GM06990 (cell line): ENCODE measurements at places on chromosomes 7 and 10.

- DNase-seq, result no peak
Measured at GRCh38 chr10:58319599-58319998, 15.2 kb upstream of the UBE2D1 start.

GRCh38 chr10:96675846-96676245 is 44.5 kb downstream of the PIK3AP1 start:
- DNase-seq, result no peak

DNA sequence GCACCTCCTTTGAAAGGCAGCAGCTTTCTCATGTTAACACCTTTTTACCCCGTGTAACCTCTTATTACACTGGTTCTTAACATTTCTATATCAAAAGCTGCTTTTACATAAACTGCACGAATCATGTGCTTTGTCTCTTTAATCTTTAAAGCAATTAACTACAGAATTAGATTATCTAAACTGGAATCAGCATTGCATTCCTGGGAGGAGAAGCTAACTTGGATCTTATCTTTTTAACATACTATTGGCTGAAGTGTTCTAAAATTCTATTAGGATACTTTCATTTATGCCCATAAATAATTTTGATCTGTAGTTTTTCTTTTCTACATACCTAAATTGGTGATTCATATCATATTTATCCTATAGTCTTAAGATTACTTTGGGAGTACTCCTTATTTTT is 428.4 kb upstream of the IGFBP3 start:
- DNase-seq, result no peak

DNA sequence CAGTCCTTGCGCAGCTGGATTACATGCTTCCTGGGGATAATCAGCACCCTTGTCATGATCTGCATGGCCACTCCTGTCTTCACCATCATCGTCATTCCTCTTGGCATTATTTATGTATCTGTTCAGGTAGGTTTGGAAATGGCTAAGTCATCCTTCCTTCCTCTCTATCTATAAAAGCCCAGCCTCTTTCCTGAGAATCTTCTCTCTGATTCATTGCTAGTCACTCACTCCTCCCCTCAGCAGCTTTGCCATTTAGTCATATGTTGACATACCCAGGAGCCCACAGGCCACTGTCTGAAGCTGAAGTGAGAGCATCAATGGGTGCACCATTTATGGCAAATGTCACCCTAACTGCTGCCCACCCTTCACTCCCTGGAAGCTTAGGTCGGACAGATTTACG is 52.0 kb downstream of the ABCC2 start:
- no peak for DNase-seq

DNA sequence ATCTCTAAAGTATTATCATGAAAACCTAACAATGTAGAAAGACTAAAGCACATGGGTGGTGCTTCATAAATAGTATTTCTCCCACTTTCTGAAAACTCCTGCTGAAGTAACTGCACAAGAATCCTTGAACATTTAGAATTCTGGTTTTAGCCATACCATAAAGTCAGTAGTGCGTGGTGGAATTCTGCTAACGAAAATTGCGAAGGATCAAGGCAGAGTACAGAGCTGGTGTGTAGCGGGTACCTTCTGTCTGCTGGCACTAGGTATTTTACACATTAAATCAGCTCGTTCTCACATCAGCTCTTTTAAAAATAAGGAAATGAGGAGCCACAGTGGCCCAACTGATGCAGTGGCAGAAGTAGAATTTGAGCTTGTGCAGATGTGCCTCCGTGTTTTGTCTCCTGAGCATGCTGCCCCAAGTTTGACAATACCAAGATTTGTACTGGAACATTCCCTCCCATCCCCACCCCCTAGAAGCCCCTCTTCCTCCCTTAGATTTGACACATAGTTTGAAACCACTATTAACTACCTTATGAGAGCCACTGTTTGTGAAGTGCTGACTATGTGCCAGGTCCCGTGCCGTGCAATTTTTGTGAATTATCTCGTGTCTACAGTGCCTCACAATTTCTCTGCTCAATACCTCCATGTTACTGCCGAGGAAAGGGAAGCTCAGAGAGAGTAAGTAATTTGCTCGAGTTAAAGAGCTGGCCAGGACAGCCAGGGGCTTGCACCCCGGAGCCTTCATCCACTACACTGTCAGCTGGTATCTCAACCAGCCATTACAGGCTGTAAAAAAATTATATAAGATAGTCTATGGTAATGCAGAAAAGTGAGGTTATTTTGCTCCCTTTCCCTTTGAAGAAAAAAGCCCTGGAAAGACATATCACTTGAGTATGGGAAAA is 66.9 kb downstream of the EGFR start:
- DNase-seq, result no peak

DNA sequence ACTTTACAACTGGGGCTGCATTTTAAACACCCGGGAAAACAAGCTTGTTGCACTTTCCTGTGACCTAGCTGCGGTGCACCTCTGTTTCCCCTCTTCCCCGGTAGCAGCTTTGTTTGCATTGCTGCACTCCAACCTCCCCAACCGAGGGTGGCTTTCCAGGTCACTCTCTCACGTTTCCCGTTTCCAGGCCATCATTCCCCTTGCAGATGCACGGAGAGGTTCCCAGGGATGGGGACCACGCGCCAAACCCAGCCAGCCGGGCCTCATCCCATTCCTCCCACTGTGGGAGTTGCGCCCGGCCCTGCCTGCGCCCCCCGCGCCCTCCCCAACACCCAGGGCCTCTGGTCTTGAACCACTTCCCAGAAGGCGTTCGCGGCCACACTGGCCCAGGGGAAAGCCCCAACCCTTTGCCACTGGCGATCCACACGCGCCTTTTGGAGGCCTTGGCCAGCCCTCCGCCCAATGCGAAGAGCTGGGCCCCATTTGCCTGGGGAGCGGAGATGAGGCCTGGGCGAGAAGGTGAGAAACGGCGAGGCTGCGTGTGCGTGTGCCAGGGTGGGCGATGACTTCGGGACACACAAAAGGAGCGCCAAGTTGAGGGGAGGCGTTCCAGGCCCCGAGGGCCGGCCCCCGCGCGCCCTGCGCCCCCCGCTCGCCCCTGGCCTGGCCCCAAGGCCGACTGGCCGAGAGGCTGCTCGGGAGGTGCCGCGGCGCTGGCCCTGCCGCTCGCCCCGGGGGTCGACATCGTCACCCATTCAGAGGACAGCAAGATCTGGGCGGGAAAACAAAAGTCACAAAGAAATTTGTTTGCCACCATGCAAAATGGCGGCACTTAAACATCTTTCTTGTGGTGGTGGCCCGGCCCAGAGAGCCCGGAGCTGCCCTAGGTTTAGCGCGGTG is 15.9 kb downstream of the SKIDA1 start:
- DNase-seq, result no peak

DNA sequence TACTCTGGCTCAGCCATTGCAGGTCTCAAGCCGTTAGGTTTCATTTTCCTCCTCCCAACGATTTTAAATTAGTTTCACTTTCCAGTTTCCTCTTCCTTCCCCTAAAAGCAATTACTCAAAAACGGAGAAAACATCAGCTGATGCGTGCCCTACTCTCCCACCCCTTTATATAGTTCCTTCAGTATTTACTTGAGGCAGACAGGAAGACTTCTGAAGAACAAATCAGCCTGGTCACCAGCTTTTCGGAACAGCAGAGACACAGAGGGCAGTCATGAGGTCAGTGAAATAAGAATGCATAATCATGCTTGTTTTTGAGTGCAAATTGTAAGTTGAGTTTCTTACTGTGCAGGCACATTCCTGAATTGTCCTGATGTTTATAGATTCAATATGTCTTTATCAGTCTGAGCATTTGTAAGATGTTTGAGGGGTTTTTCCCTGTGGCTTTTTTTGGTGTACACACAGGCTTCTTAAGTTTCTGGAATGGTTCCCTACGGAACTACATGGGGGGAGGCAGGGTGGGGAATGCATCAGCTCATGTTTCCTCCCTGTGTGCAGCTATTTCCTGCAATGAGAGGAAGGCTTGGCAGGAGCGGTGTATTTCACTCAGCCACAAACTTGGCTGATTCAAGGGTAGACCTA is at the start of gene IFIT3:
IFIT3 (plus strand) TSS at position 195 of the 639 bp plus-strand sequence; CDS start at position 272, 77 bp downstream.
- peak; percentile 23 for DNase-seq

DNA sequence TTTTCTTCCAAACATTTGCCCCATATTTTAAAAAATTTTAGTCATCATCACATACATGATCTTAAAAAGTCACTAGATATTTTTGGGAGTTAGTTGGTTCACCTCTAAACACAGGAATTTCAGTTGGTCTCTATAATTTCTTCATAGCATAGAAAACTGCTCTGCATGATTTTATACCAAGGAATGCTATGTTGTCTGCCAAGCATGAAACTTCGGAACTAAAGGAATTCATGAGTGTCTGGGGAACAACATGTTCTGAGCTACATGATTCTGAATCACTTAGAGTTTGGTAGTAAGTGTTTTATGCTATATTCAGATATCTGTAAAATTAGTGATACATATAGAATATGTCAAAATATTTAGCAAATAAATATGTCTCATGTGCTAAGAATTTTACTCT is 957.8 kb downstream of the GATA3 start:
- DNase-seq, result no peak

DNA sequence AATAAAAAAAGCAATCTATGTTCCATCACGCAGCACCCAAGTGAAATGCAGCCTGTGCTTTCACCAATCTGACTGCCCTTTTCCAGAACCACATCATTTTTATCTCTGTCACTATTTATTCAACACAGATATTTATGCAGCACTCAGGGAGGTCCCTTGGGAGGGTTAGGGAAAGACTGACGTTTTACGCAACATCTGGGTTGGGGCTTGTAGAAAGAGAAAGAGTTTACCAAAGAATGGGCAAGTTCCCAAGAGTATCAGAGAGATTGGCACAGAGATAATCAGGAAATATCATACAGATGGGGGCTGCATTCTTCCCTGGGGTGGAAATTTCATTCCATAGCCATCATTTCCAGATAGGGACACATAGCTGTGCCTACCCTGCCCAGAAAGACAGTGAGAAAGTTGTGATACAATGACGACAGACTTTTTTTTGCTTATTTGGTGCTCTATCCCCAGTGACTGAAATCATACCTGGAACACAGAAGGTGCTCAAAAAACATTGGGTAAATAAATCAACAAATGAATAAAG is 474.2 kb downstream of the CALN1 start:
- no peak for DNase-seq

DNA sequence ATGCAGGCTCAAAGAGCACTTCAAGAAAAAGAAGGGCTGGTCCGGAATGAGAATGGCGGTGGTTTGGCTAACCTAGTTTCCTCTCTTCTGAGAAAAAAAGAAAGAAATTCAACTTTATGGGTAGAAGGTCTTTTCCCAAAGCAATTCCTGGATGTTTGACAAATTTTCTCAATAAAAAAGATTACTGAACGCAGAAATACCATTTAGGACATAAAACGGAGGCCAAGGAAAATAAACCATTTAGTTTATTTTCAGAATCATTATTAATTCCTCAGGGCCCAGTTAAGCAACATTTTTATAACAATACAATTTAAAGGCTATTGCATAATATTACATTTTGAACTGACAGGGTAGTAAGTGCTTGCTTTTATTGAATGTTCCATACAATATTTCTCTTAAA is 284.6 kb upstream of the ANKRD30A start:
- DNase-seq, result no peak

GRCh38 chr7:114533131-114533530 is 118.5 kb downstream of the FOXP2 start:
- no peak for DNase-seq

DNA sequence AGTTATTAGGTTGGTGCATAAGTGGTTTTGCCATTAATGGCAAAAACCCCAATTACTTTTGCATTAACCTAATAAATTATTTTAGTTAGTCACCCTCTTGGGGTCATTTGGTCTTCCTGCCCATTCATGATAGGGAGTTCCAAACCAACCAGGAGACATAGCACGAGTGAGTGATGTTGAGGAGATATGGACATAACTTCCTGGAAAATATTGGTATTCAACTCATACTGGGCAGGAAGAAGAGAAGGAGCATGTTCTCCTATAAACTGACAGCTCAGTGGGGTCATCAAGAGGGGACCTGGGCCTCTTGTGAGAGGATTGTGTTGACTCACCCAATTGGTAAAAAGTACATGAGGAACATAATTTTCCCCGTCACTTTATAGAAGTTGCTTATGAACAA is 23.7 kb downstream of the SPAG6 start:
- no peak for DNase-seq

DNA sequence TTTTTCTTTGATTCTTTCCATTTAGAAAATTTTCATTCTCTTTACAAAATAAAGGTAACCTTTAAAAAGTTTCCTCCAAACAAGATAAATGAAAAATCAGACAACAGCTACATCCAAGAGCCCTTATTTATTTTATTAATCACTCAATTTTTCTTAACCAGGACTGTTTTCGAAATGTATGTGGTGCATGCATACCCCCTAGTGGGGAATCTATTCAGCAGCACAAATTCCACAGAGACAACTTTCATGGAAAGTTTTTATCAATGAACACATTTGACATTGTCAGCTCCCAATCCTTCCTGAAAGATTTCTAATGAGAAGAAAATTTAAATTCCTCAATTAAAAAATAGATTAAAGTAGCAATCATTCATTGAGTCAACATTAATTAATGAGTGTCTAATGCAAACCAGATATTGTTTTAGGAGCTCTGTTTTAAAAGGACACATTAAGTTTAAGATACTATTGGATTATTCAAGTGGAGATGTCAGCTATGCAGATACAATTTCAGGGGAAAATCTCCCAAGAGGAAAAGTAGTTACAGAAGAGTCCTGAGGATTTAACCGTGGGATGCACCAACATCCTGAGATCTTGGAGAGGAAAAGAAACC is 5.2 kb upstream of the HTR7 start:
- no peak for DNase-seq

- DNase-seq, result no peak
Measured at GRCh38 chr10:114694752-114695151, 36.7 kb upstream of the ABLIM1 start.

GRCh38 chr7:159031750-159032149 is 112.9 kb downstream of the VIPR2 start:
- DNase-seq, result no peak

GRCh38 chr7:141452911-141453310 is 98.3 kb upstream of the AGK start:
- no peak for DNase-seq

GRCh38 chr10:30447125-30447799 is 13.3 kb downstream of the MAP3K8 start:
- DNase-seq, result no peak

- no peak for DNase-seq
Measured at GRCh38 chr7:5429857-5430611, 6.4 kb upstream of the TNRC18 start.

- DNase-seq, result no peak
Measured at GRCh38 chr7:48025624-48026023, 3.3 kb downstream of the SUN3 start.
